Activated naive CD8-positive, alpha-beta T cell treated with anti-CD3 and anti-CD28 coated beads, Interleukin-2, amount 10 ng/mL, durations not matched to agents 7 days and 5 days (primary cell): ENCODE measurements at places on chromosomes 1 and 21. TPM values are rescaled to one million over a fixed set of nuclear protein-coding genes. Genes with fewer than 3 reads are reported as not detected.

Gene MFAP2
- total RNA-seq, result not detected

Gene CDA
- not detected for total RNA-seq

Gene NBPF20
- 0.99 TPM for total RNA-seq

- DNase-seq, result no peak
Observed at GRCh38 chr1:35345439-35345981, 77.0 kb downstream of the ZMYM4 start.

DNA sequence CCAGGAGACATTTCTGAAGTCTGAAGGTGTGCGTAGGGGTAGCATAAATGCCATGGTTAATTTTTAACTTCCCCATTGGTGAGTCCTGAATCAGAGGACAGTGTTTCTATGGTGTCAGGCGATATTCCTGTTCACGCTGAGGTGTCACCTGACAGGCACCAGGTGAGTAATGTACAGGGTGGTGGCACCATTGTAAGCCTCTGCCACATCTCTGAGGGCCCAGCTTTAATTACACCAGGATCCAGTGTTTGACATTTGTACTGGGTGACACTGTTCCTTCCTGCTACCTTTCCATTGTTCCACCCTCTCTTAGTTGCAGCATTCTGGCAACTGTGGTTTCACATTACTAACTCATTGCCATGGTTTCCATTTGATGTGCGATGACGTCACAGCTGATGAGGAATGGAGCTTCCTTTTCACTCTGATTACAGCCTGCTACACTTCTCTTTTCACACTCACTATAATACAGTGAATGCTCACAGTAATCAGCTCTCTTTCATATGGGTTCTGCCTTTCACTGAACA lies 40.6 kb upstream of the MARK1 start:
- no peak for DNase-seq

GRCh38 chr1:77831976-77832711 lies 52.7 kb downstream of the MIGA1 start:
- no peak for DNase-seq

DNA sequence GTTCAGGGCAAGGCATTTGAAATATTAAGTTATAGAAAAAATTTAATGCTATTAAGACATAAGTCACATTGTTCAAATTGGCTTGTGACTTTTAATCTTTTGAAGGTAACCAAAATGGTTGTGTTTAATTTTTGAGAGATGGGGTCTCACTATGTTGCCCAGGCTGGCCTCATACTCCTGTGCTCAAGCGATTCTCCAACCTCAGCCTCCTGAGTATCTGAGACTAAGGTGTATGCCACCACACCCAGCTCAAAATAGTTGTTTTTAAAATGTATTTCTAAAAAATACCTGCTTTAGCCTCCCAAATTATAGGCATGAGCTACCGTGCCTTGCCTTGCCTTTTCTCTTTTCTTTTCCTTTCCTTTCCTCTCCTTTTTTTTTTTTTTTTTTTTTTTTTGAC lies 26.0 kb upstream of the CHAF1B start:
- DNase-seq, result no peak

DNA sequence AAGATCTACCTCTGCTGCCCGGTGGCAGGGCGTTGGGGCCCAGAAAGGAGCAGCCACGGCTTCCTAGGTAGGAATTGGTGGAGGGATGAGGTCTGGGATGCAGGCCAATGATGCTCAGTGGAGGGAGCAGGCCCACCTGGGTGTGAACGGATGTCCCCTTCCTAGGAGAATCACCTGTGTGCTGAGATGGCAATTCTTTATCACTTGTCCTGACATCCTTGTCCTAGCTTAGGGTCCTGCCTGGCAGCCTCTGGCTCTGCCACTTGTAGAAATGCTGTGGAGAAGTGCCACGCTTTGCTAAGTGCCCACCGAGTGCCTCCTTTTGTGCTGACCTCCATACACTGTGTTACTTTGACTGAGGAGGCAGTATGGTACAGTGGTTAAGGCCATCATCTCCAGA lies 12.8 kb downstream of the EDN2 start:
- DNase-seq, result no peak
